Naive thymus-derived CD4-positive, alpha-beta T cell (primary cell): ENCODE measurements at places on chromosomes 4 and X. TPM values are rescaled to one million over a fixed set of nuclear protein-coding genes. Genes with fewer than 3 reads are reported as not detected.

DNA sequence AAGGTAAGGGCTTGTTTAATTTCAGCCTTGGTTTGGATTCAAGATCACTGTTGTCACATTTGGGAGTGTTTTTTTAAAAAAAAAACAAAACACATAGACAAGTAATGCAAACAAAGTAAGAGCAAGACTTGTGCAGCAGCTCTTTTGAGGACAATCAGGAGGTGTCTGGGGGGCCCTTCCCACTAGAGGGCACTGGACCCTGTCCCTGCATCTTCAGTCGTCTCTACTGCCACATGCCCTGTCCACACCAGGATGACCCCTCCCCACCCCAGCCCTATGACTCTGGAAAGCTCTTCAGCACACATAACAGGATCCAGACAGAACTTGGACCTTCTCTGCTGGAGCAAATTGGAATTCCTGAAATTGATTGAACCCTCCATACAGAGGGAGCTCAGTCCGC lies 71.0 kb downstream of the USP46 start:
- no peaks in the 10 kb centered on the region for H3K27me3 ChIP-seq
- no peaks in the 10 kb centered on the region for H3K4me1 ChIP-seq
- no peak overlapping the region for H3K27ac ChIP-seq
- no peak for DNase-seq
- H3K36me3 ChIP-seq = no peaks in the 10 kb centered on the region

GRCh38 chr4:46844325-46844917 lies 64.6 kb downstream of the COX7B2 start:
- H3K27ac ChIP-seq = no peak overlapping the region
- H3K36me3 ChIP-seq = no peaks in the 10 kb centered on the region
- no peaks in the 10 kb centered on the region for H3K27me3 ChIP-seq
- H3K4me3 ChIP-seq = no peak overlapping the region
- no peak for DNase-seq

The EREG gene
- not detected in 2 replicates for total RNA-seq

- no peak overlapping the region for H3K4me3 ChIP-seq
- H3K27me3 ChIP-seq = no peaks in the 10 kb centered on the region
- no peak for DNase-seq
Measured at GRCh38 chrX:86171366-86171765, 23.1 kb downstream of the DACH2 start.

GRCh38 chr4:1559896-1560650 lies 124.0 kb downstream of the FAM53A start:
- no peaks in the 10 kb centered on the region for H3K4me1 ChIP-seq
- H3K27ac ChIP-seq = no peak overlapping the region
- DNase-seq = no peak
- no peaks in the 10 kb centered on the region for H3K27me3 ChIP-seq
- H3K4me3 ChIP-seq = no peak overlapping the region
